ENCODE measurements at places on chromosomes 12 and 14.

- no peak for DNase-seq
Measured at GRCh38 chr14:100122481-100123223, 36.8 kb downstream of the DEGS2 start.

DNA sequence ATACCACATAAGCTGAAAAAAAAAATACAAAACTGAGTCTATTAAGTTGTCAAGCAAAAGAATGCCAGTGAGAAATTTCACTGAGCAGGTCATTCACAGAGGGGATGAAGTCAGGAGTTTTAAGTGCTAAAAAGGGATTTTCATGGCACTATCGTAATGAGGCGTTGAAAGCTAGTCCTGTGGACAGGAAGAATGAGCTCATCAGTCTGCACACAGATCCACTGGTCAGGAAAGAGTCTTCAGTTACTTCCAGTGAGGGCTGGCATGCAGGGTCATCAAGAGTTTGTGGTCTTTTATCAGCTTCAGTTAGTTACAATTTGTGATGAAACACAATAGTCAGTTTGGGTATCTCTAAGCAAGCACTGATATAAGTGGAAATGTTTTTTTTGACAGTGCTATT, 88.1 kb upstream of the WSCD2 start:
- no peak for DNase-seq

GRCh38 chr14:63299351-63300110, 19.2 kb downstream of the GPHB5 start:
- DNase-seq: no peak

- DNase-seq: no peak
Measured at GRCh38 chr12:93121729-93122488, 192.8 kb upstream of the EEA1 start.

DNA sequence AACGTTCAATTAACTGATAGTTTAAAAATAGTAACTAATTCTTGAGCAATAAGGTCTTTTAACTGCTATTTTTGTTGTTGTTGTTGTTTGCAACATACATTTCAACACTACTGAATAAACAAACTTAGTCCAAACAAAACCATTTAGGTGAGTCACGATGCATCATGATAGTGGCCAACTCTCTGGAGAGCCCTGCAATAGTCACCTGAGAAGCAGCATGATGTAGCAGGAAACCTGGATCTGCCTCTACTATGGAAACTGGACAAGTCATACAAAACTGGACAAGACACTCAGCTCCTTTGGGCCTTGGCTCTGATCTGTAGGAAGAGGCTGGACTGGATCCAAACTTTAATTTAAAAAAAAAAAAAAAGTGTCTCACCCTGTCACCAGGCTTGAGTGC, 117.3 kb downstream of the MED13L start:
- no peak for DNase-seq

DNA sequence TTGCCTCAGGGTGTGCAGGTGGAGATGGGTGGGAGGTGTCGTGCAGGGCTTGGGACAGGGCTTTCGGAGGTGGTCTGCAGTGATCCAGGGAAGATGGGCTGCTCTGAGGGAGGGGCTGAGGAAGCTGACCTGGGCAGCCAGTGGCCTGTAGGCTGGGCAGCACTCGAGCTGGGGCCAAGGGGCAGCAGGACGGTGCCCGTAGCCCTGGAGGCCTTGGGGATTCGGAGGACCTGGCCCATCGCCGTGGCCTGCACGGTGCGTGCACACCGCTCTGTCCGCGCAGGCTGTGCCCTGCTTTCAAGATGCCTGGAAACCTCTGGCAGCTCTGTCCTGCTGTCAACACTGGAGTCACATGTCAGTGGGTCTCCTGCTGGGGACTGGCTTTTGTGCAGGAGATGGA, 9.1 kb downstream of the PACS2 start:
- DNase-seq: no peak

GRCh38 chr12:122668268-122668667, 34.9 kb downstream of the HCAR2 start:
- DNase-seq: no peak

DNA sequence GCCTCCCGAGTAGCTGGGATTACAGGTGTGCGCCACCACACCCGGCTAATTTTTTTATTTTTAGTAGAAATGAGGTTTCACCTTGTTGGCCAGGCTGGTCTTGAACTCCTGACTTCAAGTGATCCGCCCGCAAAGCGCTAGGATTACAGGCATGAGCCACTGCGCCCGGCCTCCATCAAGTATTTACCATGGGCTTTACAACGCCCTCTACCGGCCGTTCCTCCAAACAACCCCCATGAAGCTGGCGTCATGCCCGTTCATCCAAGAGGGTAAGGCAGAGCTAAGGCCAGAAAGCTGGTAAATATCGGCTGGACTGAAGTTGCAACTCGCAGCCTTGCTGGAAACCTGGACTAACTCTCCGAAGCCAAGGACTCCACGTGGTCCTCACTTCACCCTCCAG, 41.6 kb downstream of the RNF34 start:
- no peak for DNase-seq
